PC-9 (cell line): ENCODE measurements at places on chromosomes 3 and 15.
A peak's percentile ranks its signal among the peaks of the same experiment; 100 is the strongest.

DNA sequence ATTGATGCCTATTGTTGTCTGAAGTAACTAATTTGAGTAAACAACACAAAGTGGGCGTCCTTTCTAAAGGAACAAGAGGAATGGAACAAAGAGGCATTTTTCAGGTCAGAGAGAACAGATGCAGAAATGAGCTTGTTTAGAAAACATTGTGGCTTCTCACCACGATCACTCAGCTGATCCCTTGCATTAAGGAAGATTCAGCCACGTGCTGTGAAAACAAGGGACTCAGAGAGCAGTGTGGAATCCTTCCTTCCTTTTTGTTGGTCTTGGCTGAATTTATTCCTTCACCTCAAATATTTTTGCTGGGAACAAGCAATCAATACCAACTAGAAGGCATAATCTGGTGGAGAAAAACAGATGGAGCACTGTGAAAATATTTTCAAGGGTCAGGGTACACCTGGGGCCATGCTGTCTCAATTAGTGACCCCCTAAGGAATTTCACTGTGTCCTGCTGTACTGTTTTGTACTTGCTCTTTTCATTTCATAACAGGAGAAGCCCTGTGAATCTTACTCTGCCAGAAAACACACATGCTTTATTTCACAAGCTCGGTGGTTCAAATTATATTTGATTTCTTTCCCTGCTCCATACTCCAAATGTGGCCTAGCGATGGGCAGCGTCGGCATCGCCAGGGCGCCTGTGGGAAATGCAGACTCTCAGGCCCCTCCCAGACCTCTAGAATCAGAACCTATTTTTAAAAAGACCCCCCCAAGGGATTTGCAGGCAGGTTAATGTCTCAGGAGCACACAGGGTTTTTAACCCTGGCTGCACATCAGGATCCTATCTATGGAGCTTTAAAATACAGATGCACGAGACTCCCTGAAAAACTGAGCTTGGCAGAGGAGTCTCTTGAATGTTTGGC lies 11.6 kb upstream of the SLC6A20 start:
- DNase-seq: no peak

DNA sequence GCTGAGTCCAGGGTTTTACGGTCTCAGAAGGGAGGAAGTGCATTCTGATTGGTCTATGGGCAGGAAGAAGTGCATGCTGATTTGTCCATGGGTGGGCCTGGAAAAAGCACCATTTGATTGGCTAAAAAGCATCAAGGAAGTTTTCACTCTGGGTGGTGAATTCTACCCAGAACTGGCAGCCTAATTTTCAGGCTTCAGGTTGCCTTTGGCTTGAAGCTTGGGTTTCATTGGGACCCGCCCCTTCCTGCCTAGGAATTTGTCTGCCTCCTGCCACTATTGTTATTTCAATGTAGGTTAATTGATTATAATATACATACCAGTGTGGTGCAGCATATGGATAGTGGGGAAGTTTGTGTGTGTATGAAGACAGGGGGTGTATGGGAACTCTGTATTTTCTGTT lies 1355.9 kb downstream of the SI start:
- no peak for DNase-seq

- no peak for DNase-seq
Observed at GRCh38 chr3:4841225-4841624, 138.0 kb upstream of the BHLHE40 start.

GRCh38 chr3:121111914-121112612 lies 204.1 kb downstream of the STXBP5L start:
- no peak for DNase-seq

DNA sequence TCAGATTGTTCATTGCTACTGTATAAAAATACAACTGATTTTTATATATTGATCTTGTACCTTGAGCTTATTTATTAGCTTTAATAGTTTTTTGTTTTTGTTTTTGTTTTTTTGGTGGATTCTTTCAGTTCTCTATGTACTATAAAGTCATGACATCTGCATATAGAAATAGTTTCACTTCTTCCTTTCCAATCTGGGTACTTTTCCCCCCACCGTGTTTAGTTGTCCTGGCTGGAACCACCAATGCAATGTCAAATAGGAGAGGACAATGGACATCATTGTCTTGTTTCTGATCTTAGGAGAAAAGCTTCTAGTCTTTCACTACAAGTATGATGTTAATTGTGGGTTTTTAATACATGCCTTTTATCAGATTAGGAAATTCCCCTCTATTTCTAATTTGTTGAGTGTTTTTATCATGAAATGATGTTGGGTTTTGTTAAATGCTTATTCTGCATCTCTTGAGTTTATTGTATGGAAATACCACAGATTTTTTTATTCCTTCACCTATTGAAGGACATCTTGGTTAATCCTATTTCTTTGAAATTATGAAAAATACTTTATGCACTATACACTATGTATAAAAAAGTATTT lies 2.8 kb upstream of the XCR1 start:
- DNase-seq: no peak

DNA sequence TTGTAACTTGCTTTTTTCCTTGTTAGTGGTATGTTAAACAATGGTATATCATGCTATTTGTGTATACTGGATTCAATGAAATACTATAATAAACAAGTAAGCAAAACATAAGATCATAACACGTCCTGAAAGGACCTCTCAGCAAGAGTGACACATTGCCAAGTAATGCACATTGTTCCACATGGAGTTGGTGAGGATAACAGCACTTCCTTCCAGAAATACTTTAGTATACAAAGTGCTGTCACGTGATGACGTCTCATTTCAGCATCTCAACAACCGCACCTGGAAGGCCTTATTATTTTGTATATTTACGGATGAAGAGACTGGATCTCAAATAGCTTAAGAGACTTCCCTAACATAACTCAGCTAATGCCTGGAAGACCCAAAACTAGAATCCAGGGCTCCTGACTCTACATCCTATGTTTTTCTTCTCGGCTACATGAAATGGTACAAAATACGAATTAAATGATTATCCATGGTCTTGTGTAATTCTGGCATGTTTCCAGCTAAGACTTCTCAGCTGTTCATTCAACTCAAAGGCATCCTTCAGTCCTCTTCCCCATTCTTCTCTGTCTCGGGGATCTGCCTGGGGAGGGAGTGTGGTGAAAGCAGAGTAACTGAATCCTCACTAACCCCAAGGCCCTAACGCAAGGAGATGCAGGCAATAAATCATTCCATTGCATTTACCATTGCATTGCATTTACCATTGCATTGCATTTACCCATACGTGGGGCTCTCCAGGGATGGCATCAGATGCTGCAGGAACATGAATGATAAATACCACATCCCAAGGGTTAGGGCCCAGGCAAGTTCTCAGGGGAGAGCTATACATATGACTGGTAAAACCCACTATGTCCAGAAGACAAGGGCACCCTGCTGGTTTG lies 79.2 kb downstream of the LIPC start:
- DNase-seq: no peak

GRCh38 chr15:85993116-85993515 lies 86.6 kb upstream of the AGBL1 start:
- DNase-seq: no peak

- no peak for DNase-seq
Observed at GRCh38 chr15:99326235-99326634, 75.0 kb downstream of the LRRC28 start.

GRCh38 chr3:901953-902778 lies 190.7 kb upstream of the CNTN6 start:
- DNase-seq: no peak

- no peak for DNase-seq
Observed at GRCh38 chr3:123361071-123361470, 87.8 kb downstream of the ADCY5 start.

DNA sequence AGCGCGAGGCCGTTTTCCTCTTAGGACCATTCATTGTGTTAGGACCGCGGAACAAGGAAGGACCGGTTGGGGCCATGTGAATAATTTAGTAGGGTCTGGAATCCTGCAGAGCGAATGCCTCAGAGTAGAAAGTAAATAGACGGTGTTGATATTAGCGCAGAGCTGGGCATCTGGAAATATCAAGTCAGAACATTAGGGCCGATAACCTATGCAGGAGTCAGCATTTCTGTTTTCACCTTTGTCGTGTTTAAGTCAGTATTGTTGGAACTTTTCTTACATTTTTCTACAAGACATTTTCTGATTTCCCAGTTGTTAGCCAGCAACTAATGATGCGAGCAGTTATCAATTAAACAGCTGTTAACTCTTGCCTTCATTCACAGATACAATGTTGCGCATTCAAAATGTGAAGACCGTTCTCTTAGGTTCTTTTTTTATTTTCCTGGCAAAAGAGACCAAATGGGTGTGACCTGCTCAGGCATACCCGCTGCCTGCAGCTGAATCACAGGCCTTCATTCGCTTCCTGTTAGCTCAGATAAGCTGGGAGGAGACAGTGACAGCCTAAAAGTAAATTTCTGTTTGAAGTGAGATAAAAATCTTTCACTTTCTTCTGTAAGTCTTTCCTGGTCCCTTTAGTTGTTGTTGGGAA lies 966 bp upstream of the PKM start:
- DNase-seq: peak; percentile 86

GRCh38 chr15:79091204-79091867 lies 756 bp upstream of the RASGRF1 start:
- DNase-seq: no peak

- DNase-seq: no peak
Observed at GRCh38 chr3:188539631-188540194, 385.8 kb downstream of the LPP start.

DNA sequence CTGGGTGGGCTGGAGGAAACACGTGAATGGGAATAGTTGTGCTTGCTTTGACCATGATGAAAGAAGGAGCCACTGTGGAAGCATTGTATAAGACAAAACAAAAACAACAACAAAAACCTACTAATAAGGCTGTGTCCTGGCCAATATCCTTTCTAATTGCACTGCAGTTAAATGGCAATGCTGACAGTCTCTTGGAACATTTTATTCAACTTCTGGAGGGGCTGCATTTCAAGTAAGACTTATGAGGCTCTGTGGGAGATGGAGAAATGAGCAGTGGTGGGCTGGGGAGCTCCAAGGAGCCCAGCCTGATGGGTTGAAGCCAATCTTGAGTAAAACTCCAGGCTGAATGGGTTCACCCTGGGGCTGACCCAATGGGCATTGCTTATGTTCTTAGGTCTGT lies 99.8 kb upstream of the ROPN1 start:
- no peak for DNase-seq

GRCh38 chr3:13016083-13016720 lies 57.0 kb downstream of the IQSEC1 start:
- no peak for DNase-seq

DNA sequence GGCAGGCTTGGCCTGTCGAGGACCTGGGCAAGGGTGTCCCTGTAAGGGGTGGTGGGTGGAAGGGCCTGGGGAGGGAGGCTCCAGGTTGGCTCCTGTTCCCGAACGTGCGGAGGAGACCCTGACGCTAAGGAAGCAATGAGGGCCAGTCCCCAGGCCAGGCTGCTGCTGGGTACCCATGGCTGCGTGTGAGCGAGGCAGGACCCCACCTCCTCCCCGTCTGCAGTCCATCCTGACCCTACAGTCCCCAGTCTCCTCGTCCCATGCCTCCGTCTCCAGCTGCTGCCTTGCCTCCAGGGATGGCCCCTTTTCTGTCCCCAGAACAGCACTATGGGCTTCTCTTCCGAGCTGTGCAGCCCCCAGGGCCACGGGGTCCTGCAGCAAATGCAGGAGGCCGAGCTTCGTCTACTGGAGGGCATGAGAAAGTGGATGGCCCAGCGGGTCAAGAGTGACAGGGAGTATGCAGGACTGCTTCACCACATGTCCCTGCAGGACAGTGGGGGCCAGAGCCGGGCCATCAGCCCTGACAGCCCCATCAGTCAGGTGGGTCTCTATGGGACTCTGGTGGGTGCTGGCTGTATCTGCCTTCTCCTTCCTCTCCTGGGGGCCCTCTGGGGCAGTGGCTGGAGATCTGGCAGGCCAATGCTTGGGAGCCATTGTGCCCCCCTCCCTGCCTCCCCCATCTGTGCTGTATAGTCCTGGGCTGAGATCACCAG lies 571 bp downstream of the FES start:
- DNase-seq: no peak

- no peak for DNase-seq
Observed at GRCh38 chr3:57681691-57682090, 11.2 kb downstream of the DENND6A start.

DNA sequence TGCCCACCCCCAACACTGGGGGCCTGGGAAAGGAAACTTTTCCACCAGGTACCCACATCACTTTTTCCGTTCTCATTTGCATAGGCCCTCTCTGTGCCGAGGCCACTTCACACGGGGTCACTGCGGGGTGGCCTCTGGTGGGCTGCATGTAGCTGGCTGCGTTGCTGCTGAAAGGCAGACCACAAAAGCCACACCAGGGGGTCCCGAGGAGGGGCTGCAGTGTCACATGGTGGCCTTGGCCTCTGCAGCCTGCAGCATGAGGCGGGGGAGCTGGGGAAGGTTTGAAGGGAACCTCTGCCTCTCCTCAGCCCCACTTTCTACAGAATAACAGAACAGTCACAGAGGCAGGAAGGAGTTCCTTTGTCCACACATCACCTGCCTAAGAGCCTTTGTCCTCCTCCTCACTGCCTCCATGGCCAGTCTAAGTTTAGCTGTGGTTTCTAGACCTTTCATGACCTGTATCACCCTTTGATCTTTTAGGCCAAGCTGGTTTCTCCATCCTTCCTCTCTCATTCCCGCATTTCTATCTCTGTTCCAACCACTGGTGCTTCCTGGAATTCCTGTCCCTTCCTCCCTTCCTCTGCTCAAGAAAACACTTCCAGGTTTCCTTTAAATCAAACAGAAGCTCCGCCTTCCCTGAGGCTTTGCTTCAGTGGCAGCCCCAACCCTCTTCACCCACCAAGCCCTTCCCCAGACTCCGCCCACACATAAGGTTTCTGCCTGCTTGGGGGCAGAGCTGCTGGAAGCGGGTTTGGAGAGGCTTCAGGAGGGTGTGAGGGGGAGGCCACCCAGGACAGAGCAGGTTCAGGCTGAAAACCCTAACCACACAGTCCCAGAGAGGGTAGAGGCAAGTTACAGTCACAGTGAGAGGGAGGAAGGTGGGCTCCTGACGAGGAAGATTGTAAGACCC lies 150.7 kb upstream of the TLE3 start:
- no peak for DNase-seq

- DNase-seq: no peak
Observed at GRCh38 chr3:188827576-188827975, 344.2 kb upstream of the TPRG1 start.

GRCh38 chr3:141552440-141552991 lies 65.7 kb downstream of the RASA2 start:
- DNase-seq: no peak

- no peak for DNase-seq
Observed at GRCh38 chr15:100372739-100373119, 31.0 kb upstream of the ADAMTS17 start.
